Stimulated activated CD4-positive, alpha-beta T cell treated with anti-CD3 and anti-CD28 coated beads, Interleukin-1b, Interleukin-23, amount 100 ng/mL, for 48 hours (primary cell): ENCODE measurements at places on chromosomes 7 and 10.

DNA sequence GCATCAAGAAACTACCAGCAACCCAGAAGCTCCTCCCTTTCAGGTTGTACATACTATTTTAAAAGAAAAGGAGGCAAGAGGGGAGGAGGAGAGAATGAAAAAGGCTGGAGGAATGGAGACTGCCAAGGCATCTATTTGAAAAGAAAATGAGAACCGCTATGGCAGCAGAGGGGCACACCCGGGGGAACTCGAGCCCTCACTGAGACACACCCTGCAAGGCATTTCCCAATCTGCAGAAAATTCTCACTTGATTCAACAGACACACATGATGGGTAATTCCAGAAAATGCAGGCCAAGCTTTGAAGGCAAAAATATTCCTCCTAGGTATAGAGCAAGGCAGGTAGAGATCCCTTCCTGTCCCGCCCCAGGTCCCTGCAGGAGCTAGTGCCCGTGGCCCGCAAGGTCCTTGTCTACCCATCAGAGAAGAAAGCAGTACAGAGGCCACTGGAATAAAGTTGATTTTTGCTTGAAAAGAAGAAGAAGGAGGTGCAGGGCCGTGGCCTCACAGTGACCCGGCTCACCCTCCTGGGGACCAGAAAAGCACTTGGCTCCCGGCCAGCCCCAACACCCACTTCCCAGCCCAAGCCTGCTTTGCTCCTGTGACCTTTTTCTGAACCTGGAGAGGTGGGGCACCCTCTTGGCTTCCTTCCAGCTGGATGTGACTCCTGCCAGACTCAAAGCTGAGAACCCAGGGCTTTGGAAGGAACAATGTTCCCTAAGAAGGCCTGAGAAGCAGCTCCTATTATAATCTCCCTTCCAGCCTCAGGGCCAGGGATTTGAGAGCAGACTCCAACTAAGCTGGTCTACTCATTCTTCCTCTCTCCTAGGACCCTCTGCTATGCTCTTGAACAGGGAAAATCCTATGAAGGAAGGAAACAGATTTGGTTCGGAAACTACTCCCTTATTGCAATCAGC, 6.2 kb upstream of the PIK3CG start:
- no peak for DNase-seq

GRCh38 chr7:37552030-37552429, 103.4 kb upstream of the ELMO1 start:
- no peak for DNase-seq

DNA sequence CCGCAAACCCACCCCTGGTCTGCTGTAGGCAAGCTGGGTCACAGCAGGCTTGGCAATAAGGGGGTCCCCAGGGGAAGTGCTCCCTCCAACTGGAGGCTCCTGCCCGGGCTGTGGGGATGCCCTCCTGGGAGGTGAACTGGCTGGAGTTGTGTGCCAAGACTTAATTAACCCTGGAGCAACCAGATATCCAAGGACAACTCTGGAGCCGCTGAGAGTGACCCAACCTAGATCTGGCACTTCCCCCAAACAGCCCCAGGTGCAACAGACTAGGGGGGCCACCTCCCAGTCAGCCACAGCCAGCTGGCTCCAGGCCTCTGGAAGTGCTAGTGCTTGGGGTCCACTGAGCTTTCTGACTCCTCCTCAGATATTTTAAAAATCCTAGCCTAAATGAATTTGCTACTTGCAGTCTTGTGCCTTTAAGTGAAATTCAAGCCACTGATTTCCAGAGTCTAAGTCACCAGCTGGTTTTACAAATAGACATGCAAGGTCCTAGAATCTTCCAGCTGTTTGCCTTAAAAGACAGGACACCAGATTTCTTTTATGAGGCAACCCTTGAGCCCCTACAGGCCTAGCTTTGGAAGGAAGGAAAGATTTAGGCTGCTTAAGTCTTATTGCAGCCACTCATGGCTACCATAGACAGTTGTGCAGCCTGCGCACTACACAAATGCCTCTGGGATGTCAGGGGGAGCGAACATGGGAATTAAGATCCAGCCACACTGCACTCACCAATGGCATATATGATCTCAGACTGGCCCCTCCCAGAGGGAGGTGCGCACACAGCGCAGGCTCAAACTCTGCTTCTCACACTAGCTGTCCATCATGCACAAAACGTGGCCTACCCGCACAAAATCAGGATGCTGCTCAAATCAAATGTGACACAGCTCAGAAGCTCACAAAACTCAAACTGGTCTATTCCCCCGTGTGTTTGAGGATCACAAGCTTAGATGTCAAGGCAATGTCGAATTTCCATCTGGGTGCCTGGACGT, 42.6 kb upstream of the MYL10 start:
- DNase-seq: no peak

- no peak for DNase-seq
These were observed 7.3 kb upstream of the MAFK start for GRCh38 chr7:1523208-1523607.

DNA sequence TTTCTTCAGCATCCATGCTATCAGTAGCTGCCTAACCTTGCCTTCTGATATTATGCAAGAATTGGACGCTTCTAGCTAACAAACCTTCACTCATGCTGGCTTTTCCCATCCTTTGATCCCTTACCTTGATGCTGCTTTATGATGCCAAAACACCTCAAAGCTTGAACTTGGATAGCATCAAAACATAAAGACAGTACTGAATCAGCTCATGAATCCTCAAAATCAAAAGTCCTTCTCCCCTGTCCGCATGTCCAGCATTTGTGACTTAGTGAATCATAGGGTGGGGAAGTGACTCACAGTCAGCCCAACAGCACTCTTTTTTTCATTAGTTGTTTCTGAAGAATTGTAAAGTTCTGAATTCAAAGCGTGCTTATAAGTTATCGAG, 89.5 kb upstream of the PIK3CG start:
- no peak for DNase-seq
